Cardiac muscle cell (in vitro differentiated cells and primary cell): ENCODE measurements at places on chromosomes 13 and 19.

DNA sequence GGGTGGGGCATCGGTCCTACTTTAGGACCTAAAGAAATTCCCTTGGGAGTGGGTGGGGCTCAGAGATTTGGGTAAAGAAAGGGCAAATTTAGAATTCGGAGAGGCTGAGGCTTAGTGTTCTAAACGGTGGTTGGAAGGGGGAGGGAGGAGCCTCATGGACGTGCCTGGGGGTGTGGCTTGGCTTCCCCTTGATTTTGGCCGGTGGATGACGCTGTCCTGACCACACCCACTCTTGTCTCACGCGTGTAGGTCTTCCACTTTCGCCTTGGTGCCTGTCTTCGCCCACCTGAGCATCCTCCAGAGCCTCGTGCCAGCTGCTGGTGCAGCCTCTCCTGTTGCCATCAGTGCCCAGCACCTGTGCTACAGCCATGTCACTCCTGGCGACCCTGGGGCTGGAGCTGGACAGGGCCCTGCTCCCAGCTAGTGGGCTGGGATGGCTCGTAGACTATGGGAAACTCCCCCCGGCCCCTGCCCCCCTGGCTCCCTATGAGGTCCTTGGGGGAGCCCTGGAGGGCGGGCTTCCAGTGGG, 1.2 kb upstream of the NUP62 start:
- peak; percentile 27 for DNase-seq

DNA sequence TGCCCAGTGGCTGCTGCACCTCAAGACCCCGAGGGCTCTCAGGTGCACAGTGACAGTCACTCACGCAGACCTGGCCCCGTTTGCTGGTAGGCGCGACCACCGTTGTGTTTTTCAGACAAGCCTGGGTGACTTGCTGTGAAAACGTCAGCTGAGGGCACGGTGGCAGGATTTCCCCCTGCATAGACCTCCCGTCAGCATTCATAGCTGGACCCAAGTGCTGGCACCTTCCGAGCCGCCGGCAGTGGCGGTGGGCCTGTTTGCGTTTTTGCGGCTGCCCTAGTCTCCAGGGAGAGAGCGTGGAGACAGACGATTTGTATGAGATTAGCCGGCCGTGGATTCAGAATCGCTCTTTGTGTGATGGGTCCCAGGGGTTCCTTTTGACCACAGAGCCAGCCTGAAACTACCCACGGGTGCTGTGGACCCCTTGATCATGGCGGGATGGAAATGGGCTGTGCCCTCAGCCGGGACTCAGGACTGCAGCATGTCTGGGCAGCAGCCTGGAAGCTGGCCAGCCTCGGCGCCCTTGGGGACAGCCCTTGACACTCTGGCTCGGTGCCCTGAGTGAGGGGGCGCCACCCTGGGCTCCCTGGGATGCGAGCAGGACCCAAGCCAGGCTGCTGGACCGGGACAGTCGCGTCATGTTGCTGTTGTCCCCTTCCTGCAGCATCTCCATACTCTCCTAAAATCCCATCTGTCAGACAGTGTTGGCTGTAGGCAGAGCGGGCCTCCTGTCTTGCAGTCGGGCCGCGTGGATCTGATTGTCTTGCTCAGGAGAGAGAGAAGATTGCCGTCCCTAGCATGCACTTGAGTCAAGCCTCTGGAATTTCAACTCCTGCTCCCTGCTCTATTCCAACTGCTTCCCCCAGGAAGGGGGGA, 8.6 kb downstream of the KDM4B start:
- DNase-seq: peak; percentile 92

GRCh38 chr13:99498171-99499161, 2.8 kb upstream of the TM9SF2 start:
- peak; percentile 99 for DNase-seq

DNA sequence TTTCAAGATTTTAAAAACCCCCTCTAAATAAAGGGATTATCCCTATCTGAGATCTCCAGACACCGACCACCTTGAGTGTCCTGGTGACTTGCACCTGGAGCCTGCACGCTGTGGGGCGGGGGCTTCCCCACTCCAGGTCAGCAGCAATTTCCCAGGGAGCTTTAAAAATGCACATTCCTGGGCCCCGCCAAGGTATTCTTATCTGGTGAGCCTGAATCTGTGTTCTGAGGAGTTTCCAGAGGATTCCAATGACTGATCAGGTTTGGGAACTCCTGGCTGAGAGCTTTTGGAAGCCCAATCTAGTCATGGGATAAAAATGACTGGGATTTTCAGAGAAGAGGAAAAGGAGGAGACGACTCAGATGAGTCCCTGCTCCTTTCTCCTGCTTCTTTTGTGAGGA, 66.1 kb downstream of the FGF9 start:
- DNase-seq: no peak

DNA sequence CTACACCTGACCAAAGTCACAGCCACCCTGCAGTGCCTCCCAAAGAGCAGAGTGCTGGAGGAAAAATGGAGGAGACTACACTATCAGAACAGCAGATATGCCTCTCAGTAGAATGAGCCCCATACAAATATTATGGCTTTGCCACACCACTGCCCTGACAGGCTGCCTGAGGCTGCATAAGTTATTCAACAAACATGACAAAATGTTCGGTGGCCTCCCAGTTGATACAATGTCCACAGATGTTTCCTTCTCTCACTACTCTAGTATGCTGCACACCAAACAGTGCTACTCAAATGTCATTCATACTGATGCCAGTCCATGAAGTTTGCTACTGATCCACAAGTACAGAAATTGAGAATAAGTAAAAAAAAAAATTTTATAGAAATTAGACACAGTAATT, 41.0 kb downstream of the N4BP2L2 start:
- no peak for DNase-seq

DNA sequence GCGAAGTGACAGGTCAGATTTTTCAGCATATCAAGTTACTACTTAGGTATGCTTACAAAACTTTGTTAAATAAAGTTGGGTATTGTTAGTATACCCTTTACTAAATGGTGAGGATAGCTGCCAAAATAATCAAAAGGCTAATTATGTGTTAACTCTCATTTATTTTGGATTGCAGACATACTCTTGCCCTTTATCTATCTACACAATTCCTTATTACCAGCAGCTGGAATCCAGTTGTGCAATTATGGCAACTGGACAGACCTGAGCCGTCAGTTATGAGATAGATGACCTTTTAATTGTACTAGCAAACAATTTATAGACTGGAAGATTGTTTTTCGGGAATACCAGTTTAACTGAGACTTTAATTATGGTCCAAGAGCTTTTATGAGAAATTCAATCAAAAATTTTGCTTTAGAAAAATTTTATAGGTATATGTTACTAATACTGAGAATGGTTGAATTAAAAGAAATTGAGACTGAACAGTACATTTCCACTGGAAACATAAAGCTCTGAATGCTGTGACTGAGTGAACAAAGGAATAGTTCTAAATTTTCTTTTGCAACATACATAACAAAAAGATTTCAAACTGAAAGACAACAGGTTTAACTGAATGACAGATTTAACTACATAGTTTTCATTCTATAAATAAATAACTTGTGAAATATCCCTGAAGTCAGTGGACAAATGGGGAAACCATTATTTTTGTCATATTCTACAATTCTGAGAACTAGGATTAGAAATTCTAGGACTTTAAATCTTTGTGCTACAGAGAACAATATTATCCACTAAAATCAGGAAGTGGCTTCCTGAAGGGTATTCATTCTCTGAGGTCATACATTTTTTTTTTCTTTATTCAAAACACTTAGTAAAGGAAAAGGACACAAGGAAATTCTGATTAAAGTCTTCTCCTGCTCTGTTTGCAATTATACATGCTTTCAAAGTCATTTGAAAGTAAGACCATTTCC, 97.4 kb downstream of the ZC3H13 start:
- peak; percentile 31 for DNase-seq

DNA sequence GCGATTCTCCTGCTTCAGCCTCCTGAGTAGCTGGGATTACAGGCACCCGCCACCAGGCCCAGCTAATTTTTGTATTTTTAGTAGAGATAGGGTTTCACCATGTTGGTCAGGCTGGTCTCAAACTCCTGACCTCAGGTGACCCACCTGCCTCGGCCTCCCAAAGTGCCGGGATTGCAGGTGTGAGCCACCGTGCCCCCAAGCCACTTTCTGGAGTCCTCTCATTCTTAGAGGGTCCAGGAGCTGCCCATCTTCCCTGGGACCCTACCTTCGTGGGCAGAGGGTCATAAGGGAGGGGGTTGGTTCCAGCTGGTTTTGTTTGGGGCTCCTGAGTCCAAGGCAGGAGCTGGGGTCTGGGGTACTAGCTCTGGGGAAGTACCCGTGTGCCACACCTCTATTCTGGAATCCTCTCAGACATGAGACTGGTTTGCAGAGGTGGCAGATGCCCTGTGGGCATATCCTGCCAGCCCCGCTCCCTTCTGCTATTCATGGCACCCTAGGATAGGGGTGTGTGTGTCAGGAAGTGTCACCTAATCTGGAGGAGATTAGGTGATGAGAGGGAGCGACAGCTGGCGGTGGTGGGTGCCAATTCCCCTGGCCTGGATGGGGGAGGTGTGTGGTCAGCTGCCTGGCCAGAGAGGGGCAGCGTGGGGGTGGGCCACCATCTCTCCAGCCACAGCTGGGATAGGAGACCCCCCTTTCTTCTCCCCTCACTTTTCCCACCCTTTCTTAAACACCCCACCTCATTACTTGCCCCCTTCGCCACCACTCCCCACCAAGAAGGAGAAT, 2.1 kb downstream of the PRMT1 start:
- no peak for DNase-seq

DNA sequence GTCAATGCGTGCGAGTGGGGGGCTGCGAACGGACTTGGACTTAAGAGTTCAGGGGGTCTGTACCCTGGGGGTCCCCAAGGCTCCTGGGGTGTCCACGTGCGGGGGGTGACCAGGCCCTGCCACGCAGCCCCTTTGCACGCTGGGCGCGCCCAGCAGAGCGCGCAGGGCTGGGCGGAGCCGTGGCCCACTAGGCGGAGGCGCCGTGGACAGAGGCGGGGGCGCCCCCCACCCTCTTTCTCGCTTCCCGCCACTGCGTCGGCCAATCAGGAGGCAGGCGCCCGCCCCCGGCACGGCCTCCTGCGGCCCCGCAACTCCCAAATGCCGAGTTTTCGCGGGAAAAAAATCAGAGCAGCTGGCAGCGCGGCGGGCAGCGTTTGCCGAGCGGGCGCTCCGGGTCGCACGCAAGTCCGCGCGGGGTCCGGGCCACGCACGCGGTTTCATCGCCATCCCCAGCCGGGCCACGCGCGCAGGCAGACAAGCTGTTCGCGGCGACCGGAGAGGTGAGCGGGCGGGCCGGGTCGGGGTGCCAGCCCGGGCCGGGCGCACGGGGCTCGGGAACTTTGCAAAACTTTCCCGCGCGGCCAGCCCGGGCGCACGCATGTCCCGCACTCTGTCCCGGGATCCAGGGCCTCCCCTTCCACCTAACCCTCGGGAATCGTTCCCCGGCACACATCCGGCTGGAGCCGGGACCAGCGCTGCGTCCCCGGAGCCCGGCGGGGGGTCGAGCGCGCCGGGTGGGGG, at the start of gene UHRF1:
Gene UHRF1 (plus strand): TSS at position 346 of the 741 bp plus-strand sequence. CDS start 1,385 bp downstream, outside the sequence.
- DNase-seq: peak; percentile 18

DNA sequence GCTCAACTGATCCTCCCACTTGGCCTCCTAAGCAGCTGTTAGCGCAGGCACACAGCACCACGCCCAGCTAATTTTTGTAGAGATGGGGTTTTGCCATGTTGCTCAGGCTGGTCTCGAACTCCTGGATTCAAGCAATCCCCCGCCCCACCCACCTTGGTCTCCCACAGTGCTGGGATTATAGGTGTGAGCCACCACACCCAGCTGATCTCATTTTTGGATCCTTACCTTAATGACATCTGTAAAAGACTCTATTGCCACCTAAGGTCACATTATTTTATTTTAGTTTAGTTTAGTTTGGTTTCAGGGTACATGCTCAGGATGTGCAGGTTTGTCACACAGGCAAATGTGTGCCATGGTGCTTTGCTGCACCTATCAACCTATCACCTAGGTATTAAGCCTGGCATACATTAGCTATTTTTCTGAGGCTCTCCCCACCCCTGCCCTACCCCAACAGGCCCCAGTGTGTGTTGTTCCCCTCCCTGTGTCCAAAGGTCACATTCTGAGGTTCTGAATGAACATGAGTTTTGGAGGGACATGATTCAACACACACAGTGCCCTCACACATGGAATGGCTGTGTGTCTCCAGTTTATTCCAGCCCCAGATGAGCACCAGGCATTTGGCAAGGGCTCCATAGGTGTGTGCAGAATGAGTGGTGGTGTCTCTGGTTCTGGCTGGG, 1.3 kb downstream of the OR10H5 start:
- no peak for DNase-seq

DNA sequence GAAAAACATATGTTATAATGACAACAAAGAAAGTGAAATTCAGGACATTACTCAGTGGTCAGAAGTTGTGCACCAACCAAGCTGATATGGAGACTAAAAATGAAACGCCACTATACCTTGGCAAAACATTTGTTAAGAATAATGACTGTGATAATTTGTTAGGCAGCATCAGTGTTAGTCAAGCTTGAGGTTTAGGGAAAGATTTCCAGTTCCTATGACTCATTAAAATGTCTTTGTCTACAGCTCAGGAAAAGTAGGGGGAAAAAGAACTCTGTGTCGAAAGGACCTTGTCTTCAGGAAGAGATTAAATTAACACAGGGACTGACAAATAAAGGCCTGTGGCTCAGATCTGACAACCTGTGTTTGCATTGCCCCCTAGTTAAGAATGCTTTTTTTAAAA, 764.1 kb upstream of the SLITRK6 start:
- DNase-seq: no peak

GRCh38 chr13:37409756-37410155, 188.8 kb downstream of the POSTN start:
- DNase-seq: no peak

DNA sequence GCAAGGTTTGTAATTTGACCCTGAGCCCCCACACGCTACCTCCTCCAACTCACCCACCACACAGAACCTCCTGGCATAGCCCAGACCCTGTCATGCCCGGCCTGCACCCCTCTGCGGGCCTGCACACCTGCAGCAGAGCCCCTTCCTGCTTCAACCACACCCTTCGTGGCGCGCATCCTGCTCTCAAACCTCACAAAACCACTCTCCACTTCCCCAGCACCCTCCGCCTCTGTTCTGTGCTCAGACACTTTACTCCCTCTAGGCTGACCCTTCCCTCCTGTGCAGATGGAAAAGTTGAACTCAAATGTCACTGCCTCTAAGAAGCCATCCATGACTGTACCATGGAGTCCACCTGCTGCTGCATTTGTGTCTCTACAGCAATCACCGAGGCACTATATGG, 28.5 kb downstream of the FAAP24 start:
- DNase-seq: no peak
